ENCODE measurements at places on chromosomes 16 and 17. TPM values are rescaled to one million over a fixed set of nuclear protein-coding genes. Genes with fewer than 3 reads are reported as not detected.

Gene CACNA1H
- 21.3 TPM for total RNA-seq

Gene TMEM204
- 14.5 TPM for total RNA-seq

Gene KRTAP9-4
- not detected for total RNA-seq

Gene SULT1A4
- 0.78 TPM for total RNA-seq

DNA sequence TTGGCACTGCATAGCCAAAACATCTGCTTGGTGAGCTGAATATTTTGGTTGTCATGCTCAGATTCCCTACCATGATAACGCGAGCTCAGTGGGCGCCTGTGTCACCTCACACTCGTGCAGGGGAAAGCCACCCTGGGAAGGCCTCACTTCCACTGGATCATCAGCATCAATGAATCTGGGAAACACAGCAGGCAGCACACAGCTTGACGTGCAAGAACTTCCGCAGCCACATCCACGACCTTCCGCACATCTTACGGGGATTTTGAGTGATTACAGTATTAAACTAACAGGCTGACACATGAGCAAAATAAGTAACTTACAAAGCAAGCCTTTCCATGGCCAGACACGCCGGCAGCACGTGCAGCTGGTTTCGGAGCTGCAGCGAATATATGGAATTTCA is 54.7 kb upstream of the FOXF1 start:
- no peaks in the 10 kb centered on the region for H3K36me3 ChIP-seq
- no peak overlapping the region for H3K4me3 ChIP-seq
- peaks cover 64% of the 10 kb centered on the region for H3K27me3 ChIP-seq
- no peak overlapping the region for H3K27ac ChIP-seq
- no peak for DNase-seq
- no peaks in the 10 kb centered on the region for H3K4me1 ChIP-seq

- H3K4me3 ChIP-seq, result no peak overlapping the region
- peaks cover 2% of the 10 kb centered on the region for H3K36me3 ChIP-seq
- no peaks in the 10 kb centered on the region for H3K27me3 ChIP-seq
- peak overlapping the region; percentile 40 for H3K27ac ChIP-seq
These were observed 119.8 kb downstream of the PRKCA start for GRCh38 chr17:66422186-66422585.

- H3K27me3 ChIP-seq, result peaks cover 80% of the 10 kb centered on the region
- no peak overlapping the region for H3K4me3 ChIP-seq
- peaks cover 2% of the 10 kb centered on the region for H3K4me1 ChIP-seq
- peak; percentile 65 for DNase-seq
These were observed 265.8 kb upstream of the TNRC6C start for GRCh38 chr17:77692571-77693161.

- H3K27ac ChIP-seq, result no peak overlapping the region
- peaks cover 16% of the 10 kb centered on the region for H3K4me1 ChIP-seq
- peaks cover 25% of the 10 kb centered on the region for H3K36me3 ChIP-seq
- no peak overlapping the region for H3K4me3 ChIP-seq
These were observed 6.7 kb downstream of the HSPB9 start for GRCh38 chr17:42129109-42129837.

- H3K4me1 ChIP-seq, result peaks cover 10% of the 10 kb centered on the region
- no peak for DNase-seq
- H3K36me3 ChIP-seq, result peaks cover 28% of the 10 kb centered on the region
- no peak overlapping the region for H3K4me3 ChIP-seq
- H3K27me3 ChIP-seq, result no peaks in the 10 kb centered on the region
- no peak overlapping the region for H3K27ac ChIP-seq
These were observed 9.6 kb upstream of the MYH11 start for GRCh38 chr16:15866451-15866850.

GRCh38 chr17:48728232-48729231 is at the start of gene HOXB13:
HOXB13 (minus strand) TSS chr17:48728750; CDS start chr17:48728593, 157 bp downstream.
- peak within 1 kb of the TSS; percentile 54 for H3K4me3 ChIP-seq
- peaks cover 26% of the 10 kb centered on the region for H3K4me1 ChIP-seq
- peaks cover 2% of the 10 kb centered on the region for H3K36me3 ChIP-seq
- peaks cover 95% of the 10 kb centered on the region for H3K27me3 ChIP-seq

GRCh38 chr17:41988418-41988817 is 21.8 kb downstream of the CNP start:
- H3K4me3 ChIP-seq, result no peak overlapping the region
- no peaks in the 10 kb centered on the region for H3K4me1 ChIP-seq
- no peaks in the 10 kb centered on the region for H3K27me3 ChIP-seq
- H3K27ac ChIP-seq, result no peak overlapping the region
- DNase-seq, result no peak
